ENCODE measurements at places on chromosomes 5 and 9.
A peak's percentile ranks its signal among the peaks of the same experiment; 100 is the strongest.

GRCh38 chr9:3735251-3735650, 209.4 kb upstream of the RFX3 start:
- DNase-seq: peak; percentile 21

DNA sequence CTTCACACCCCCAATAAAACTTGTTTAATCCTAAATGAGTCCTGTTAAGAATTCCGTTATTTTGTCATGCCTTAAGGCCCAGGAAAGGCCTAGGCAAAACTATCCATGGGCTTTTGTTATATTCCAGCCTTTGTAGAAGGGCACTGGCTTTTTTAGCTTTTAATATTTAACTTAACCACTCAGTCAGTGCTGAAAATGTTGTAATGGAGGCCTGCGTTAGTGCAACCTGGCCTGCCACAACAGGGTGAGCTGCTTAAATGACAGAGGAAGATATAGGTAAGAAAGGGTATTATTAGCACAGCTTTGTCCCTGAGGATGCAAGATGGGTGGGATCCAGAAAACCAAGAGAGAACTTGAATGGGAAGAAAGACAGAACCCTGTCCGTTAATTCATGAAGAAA, 40.2 kb upstream of the PCAT7 start:
- no peak for DNase-seq

DNA sequence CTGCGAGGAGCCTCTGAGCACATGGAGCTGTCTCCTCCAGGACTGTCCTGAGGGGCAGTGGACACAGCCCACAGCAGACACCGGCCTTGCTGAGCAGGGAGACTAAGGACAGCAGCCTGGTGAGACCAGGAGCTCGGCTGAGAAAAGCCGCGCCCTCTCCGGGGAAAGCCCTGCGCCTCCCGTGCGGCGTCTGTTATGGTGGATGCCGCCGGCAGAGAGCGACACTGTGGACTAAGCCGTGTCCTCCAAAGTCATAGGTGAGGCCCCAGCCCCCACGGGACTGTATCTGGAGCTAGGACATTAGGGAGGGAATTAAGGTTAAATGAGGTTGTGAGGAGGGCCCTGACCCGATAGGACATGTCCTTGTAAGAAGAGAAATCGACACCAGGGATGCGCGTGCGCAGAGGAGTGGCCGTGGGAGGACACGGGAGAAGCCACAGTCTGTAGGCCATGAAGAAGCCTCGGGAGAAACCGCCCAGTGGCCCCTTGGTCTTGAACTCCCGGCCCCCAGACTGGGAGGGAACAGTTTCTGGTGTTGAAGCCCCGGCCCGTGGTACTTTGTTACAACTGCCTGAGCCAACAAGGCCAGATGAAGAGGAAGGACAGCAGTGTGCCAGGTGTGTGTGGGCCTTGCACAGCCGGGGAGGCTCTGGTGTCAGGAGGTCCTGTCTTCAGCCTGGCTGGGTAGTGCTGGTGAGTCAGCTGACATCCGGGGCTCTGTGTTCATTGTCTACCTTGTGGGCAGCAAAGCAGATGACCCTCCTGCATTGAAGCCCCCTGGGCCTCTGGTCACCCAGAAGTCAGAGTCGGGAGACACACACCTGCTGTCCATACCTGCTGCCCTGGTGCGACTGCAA, 22.1 kb downstream of the MRPL36 start:
- DNase-seq: no peak

- DNase-seq: peak; percentile 73
Observed at GRCh38 chr9:122261469-122261881, 3.2 kb downstream of the RBM18 start.

DNA sequence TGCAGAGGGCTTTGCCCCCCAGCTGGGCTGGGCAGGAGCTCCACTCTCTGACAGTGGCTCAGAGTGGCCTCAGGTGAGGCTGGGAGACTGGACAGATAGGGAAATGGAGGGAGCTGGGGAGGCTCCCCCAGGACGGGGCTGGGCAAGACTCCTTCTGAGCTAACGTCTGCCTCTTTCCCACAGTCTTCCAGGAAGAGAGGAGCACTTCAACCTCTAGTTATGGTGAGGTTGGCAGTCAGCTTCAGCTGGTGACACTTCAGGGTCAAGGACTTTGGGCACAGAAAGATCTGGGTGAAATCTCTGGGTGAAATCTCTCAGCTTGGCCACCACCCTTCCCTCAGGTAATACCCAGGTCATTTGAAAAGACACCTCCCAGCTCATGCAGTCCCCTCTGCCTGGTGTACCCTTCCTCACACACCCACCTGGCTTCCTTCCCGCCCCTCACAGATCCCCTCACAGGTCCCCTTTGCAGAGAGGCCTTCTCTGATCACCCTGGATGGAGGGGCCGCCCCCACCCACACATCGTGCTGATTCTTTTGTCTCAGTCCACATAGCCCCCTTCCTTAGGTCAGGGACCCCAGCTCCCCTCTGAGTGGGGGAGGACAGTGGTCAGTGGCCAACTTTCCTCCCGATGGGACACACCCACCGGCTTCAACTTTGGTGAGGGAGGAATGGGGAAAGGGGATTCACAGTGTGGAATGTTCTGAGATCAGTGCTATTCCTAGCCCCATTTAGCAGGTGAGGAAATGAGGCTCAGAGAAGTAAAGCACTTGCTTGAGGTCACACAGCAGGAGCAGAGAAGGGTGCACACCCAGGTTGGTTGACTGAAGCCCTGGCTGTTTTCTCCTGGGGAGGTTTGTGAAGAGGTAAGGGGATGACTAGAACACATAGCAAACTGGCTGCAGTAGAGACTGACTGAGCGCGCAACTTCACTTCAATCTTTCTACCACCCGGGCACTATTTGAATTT, 15.8 kb upstream of the NEURL1B start:
- no peak for DNase-seq

DNA sequence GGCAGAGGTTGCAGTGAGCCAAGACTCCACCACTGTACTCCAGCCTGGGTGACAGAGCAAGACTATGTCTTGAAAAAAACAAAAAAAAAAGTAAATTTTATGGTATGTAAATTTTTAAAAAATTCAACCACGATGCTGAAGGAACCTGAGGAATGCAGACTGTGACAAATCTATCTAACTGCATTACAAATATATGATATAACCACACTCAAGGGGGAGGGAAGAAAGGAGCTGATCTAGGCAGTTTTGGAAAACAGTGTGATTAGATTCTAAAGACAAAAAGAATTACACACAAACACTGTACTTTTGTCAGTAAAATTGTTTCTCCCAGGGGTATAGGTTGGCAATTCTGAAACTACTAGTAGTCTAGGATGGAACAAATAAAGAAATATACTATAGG, 17.0 kb downstream of the LARS1 start:
- no peak for DNase-seq

DNA sequence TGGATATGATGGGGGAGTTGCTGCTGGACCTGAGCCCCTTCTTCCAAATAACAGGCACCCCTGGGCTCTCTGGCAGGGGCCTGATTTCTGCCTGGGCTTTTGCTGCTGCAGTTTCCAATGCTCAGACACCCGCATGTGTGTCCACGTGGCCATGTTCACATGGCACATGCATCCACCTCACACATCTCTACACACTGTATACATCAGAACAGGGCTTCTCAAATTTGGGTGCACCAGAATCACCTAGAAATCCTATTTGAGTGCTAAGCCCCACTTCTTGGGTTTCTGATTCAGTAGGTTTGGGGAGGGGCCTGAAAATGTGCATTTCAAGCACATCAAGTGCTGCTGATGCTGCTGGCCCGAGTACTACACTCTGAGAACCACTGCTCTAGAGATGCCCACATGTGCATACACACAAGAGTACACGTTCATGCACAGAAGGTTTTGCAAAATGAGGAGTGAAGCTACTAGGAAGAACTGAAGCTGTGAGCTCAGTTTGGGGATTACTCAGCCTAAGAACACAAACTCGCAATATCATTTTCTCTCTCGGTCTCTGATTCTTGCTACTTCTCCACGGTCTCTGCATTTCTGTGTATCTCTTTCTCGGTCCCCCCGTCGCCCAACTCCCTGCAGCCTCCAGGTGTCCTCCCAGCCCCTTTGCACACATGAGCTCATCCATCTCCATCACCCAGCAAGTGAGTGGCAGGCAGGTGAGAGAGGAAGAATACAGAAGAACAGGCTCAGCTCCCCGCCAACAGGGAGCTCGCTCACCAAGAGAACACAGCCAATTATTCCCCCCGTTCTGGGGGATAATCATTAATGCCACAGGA, 97.0 kb downstream of the PCDH1 start:
- no peak for DNase-seq

DNA sequence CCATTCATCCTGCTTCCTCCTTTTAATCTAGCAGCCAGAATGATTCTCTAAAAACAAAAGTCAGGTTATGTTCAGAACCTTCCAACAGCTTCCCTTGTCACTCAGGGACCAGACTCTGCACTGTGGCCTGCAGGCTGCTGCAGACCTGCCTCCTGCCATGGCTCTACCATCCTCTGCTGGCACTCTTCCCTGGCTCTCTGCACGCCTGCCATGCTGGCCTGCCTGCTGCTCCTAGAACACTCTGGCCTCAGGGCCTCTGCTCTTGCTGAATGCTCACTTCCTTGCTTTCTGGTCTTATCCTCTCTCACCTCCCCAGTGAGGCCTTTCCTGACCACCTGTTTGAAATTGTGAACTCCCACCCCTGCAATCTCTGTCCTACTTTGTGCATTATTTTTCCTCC, 149.4 kb downstream of the CD180 start:
- DNase-seq: no peak

- no peak for DNase-seq
Observed at GRCh38 chr5:136258463-136258862, 65.5 kb upstream of the SMIM32 start.

- no peak for DNase-seq
Observed at GRCh38 chr9:101625876-101626275, 31.1 kb upstream of the PPP3R2 start.

- no peak for DNase-seq
Observed at GRCh38 chr9:86079421-86079831, 19.9 kb downstream of the GOLM1 start.

- DNase-seq: no peak
Observed at GRCh38 chr5:669111-669841, 23.9 kb downstream of the TPPP start.
